Fibroblast of pulmonary artery (primary cell): ENCODE measurements at places on chromosomes 11 and 22.

DNA sequence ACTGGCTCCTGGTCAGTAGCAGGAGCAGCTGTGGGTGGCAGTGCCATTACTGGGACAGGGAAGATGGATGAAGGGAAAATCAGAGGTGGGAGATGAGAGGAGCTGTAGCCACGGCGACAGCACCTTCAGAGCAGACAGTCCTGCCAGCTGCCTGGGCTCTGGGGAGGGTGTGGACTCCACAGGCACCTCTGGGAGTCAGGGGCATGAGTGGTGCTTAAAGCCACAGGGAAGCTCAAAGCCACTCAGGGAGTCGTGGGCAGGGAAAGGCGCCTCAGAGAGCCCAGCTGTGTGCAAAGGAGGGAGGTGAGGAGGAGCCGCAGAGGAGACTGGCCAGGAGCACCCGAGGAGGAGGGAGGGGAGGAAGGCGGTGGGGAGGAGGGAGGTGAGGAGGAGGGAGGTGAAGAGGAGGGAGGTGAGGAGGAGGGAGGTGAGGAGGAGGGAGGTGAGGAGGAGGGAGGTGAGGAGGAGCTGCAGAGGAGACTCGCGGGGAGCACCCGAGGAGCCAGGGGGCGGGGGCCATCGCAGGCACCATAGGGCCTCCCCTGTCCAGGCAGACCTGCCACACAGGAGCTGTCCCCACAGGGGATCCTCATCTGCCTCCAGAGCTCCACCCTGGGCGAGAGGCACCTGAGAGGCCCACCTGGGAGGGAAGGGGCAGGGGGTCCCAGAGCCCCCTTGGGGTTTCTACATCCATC, 977.6 kb downstream of the BRD1 start:
- no peak for DNase-seq

GRCh38 chr11:117743121-117743815, 53.7 kb downstream of the DSCAML1 start:
- DNase-seq: no peak

DNA sequence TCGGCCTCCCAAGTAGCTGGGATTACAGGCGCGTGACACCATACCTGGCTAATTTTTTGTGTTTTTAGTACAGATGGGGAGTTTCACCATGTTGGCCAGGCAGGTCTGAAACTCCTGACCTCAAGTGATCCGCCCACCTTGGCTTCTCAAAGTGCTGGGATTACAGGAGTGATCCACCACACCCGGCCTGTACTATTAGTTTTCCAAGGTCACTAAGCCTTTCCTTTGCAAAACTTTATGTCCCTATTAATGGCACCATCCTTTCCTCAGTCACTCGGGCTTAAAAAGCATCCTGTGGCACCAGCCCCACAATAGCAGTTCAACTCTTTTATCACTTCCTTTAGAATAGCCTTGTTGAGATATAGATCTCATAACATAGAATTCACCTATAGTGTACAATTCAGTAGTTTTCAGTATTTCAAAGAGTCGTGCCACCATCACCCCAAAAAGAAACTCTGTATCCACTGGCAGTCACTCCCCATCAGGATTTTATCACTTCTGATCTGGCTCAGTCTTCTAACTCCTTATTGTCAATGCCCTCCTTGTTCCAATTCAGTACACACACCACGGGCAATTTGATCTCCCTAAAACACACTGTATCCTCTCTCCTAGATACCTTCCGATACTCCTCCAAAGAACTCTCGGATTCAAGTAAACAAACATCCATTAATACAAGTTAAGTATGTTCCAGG, 921 bp upstream of the BCL2L13 start:
- DNase-seq: no peak

DNA sequence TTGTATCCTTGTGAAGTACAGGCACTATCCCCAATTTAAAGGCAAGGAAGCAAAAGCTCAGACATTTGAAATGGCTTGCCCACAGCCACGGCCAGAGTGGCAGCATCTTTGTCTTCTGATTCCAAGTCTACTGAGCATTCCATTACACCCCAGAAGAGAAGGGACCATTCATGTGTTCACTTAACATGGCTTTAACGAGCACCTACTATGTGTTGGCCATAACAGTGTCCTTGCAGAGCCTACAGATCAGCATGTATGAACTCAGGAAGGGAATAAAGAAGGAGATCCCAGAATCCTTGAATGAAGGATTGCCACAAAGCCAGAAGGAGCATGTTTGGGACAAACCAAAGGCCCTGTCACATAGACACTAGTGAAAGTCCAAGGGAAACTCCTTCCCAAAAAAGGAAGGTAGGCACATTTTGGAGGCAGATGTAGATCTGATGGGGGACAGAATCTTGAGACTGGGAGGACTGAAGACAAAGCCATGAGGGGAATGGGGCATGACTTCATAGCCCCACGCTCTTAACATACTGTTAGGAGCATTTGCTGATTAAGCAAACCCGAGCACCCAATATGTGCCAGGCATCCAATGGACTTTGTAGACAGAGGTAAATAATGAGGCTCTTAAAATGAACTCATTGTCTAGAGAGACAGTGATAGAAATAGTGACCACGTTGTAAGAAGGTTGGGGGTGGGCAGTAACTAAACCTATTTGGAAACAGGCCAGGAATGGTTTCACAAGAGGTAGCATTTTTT, 54.9 kb downstream of the P4HA3 start:
- peak; percentile 44 for DNase-seq

DNA sequence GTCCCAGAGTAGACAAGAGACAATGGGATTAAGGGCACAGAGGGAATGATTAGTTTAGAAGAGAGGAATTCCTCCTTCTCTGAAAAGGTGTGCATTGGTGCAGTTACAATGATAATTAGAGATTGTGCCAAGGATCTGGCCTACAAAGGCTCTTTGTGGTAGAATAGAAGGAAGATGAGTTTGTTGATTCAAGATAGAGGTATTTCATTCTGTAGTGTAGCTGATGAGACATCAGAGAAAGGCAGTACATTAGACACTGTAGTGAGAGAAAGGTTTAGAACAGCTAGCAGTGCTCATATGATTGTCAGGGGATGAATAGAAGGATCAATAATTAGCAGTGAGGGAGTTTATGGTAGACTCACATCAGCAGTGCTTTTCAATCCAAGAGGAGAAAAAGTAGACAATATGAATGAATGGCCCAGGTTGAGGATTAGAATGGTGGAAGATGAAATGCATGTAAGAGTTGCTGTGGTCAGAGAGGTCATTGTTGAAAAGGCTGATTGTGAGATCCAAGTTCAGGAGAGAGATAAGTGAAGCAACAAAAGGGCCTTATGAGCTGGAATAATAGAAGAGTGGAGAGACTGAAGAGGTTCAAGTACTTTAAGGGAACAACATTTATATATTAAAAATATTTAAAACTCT, 28.9 kb downstream of the SIK2 start:
- DNase-seq: no peak

DNA sequence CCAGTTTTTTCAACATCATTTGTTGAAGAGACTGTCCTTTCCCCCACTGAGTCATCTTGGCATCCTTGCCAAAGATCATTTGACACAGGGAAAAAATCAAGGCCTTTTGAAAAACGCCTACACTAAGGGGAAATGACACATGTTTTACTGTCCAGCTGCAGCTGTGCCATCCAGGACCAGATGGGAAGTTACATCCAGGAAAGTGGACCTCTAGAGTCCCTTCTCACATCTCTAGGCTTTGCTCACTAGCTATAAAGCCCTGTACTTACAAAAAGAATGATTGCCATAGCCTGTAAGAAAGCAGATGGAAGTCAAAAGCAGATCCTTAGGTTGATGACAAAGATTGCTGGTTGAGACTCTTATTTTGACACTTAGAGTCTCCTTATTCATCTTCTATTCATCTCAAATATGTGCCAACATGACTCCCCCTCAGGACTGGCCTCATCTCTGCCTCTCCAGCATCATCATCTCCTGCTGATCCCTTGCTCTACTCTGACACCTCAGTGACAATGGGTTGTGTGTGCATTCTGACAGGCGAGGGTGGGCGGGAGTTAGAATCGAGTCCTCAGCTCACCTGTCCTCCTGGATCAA, 22.8 kb downstream of the OSBP2 start:
- peak; percentile 78 for DNase-seq

- no peak for DNase-seq
Measured at GRCh38 chr11:81255895-81256294, 1477.8 kb downstream of the FAM181B start.

DNA sequence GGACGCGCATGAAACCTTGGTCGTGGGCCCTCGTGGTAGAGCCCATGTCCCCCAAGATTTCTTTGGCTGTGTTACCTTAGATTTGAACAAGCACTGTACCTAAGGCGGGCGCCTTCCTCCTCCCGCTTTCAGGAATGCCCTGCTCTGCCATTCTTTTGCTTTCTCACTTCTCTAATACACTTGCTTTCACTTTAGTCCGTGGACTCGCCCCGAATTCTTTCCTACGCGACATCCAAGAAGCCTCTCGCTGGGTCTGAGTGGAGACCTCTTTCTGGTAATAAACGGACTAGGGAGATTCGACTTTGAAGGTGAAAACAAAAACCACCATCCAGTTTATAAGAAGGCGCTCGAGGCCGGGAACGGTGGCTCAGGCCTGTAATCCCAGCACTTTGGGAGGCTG, 1.2 kb upstream of the NUP50 start:
- no peak for DNase-seq

- DNase-seq: peak; percentile 93
Measured at GRCh38 chr22:38034278-38034882, 22.8 kb upstream of the PICK1 start.

- DNase-seq: peak; percentile 47
Measured at GRCh38 chr11:911031-911889, 650 bp upstream of the CHID1 start.

DNA sequence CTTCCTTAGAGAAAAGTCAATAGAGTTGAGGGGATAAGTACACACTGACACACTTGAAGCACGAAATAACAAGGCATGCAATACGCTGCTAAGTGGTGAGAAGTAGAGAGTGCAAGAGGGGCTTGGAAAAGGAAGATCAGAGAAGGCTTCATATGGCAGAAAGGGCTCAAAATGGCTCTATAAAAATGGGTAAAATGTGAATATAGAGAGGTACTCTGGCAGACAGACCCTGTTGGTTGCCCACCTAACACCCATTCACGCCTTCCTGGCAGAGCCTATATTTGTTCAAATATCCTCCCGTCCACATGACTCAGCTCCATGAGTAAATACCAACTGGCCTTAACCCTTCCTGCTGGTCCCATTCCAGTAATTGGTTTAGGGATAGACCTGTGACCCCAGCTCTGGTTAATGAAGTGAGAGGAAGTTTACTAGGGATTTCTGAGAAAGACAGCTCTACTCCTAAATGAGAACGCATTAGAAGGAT, 38.9 kb upstream of the CCDC34 start:
- no peak for DNase-seq

DNA sequence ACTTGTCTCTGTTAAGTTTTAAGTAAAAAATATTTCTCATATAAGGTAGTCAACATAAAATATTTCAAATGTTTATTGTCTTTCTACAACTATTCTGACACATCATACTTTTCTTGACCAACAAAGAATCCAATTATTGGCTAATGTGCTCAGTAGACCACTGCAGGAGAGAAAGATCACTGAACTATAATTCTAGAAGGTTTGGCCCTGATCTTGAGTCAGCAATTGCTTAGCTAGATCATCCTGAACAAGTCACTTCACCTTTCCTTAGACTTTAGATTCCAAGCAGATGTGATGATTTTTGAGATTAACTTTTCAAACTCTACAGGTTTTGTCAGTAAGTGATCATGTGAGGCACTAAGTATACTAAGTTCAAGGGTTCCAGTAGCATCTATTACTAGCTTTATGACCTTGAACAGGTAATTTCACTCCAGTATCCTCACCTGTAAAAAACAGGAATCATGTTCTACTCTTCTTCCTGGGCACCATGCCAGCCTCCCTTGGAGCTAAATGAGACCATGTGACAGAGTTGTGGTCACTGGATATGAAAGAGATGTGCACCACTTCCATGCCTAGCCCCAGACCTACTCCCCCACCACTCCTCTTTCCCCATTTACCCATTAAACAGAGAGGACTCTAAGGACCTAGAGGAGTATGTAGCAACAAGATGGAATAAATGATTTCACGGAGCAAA, 17.3 kb downstream of the PGM2L1 start:
- DNase-seq: no peak

DNA sequence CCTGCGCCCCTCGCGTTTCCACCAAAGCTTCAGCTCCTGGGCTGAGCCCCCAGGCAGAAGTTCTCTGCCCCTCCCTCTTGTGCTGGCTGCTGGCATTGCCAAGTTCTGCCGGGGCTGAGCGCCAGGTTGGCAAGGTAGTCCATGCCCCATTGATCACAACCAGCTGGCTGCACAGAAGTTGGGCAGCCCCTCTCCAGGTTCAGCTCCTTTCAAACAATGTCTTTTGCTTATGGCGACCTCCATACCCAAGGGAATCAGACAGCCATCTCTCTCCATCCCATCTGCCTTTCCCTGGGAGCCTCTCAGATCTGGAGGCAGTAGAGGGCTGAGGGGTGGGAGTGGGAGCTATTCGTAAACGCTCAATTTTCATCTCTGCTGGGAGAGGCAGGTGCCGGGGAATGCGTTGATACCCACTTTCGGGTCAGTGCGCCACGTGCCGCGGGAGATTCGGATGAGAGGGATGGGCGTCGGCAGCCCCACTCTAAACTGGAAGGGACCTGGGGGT, 1.5 kb downstream of the ADAMTS8 start:
- no peak for DNase-seq

GRCh38 chr11:102589047-102589459, 36.1 kb downstream of the MMP20 start:
- DNase-seq: no peak

GRCh38 chr11:12240677-12241076, 130.3 kb downstream of the MICAL2 start:
- no peak for DNase-seq

DNA sequence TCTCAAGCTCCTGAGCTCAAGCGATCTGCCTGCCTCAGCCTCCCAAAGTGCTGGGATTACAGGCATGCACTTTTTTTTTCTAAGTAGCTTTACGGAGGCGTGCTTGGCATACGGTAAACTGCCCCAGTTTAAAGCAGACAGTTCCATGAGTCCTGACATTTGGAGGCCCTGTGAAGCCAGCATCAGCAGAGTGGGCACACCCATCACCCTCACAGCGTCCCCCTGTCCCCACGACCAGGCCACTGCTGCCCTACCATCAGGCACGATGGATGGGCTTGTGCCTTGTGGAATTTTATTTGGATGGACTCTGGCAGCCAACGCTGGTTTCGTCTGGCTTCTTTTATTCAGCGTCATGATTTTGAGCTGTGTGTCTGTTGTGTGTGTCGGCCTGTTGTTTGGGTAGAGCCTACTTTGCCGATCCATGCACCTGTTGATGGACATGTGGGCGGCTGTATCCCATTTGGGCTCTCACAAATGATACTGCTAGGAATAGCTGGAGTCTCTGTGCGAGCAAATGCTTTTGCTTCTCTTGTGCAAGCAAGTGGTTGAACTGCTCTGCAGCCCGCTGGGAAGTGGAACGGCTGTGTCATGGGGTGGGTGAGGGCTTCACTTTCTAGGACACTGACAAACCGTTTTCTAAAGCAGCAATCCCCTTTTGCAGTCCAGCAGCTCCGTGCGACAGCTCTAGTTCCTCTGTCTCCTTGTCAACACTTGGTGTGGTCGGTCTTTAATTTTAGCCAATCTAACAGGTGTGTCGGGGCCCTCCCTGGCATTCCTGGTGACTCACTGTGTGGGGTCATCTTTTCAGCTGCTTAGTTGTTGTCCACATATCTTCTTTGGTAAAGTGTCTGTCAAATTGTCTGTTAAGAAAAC, 23.8 kb downstream of the KCNQ1 start:
- DNase-seq: no peak

- DNase-seq: no peak
Measured at GRCh38 chr11:71451596-71452198, 1.3 kb upstream of the NADSYN1 start.

GRCh38 chr11:11985016-11985715, 23.3 kb downstream of the DKK3 start:
- DNase-seq: peak; percentile 77

- DNase-seq: no peak
Measured at GRCh38 chr22:19519041-19519926, 4.9 kb downstream of the CLDN5 start.
